ENCODE measurements at places on chromosomes 12 and 14. TPM values are rescaled to one million over a fixed set of nuclear protein-coding genes. Genes with fewer than 3 reads are reported as not detected.

Gene TESPA1
- total RNA-seq, result 11.7 TPM

DNA sequence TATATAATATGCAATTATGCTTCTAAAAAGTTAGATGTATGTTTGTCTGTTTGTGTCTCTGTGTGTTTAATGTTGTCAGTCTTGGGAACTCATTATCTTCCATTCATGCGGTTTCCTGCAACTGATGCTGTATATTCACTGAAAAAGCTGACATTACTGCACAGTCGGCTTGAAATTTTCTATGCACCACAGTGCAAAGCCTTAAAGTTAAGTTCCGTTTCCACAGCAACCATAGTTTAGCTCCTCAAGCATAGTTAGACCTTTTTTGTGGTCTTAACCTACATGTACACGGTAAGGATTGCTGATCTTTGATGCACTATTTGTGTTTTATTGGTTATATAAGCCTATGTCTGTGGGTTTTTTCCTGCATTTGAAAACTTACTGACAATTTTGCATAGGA, 309.4 kb downstream of the KCNC2 start:
- no peak for DNase-seq

- DNase-seq, result no peak
These were observed 235.9 kb downstream of the ERC1 start for GRCh38 chr12:1226951-1227350.

DNA sequence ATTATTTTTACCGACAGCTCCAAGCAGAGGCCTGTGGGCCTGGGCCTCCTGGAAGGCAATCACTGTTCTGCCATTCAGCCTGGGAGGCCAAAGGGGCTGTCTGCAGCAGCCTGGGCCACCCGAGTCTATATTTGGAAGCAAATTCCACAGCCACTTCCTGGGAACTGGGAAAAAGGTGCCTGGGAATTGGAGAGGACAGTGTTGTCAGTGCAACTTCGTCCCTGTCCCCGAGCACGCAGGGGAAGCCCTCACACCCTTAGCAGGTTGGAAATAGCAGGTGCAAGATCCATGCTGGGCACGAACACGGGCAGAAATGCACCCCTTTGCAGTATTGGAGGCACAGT, 9.6 kb upstream of the TBX5 start:
- no peak for DNase-seq

- DNase-seq, result no peak
These were observed 20.0 kb downstream of the KIF5A start for GRCh38 chr12:57569858-57570257.

DNA sequence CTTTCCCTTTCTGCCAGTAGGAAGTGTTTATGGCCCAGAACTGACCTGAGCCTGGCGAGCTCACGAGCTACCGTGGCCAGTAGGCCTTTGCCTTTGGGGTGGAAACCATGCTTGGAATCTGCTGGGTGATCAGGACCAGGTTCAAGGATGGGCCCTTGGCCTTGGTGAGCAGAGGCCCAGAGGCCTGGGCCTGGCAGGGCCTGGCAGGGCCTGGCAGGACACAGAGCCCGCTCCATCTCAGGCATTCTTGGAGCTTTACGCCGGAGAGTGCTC, 184.8 kb upstream of the RTL1 start:
- no peak for DNase-seq

GRCh38 chr12:53489242-53489864, 9.9 kb downstream of the MAP3K12 start:
- no peak for DNase-seq

Gene PIWIL1
- total RNA-seq, result 0.08 TPM

DNA sequence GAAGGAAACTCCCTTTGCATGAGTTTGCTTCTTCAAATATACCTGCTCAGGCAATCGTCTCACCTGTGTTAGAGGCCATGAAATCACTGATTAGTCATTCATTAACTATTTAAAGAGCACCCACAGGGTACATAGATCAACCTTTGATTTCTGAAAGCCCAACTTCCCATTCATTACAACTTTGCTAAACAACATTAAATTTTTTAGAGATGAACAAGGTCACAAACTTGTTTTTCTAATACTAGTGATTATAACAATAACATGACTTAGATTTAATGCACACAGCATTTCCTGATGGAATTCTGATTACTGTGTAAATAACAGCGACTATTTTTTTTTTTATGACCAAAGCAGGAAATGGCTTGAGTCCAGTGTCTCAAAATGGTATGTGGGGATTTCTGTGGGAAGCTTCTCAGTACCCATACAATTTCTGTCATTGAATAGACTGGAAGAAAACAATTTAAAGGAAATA, 5.4 kb upstream of the ERO1A start:
- no peak for DNase-seq

- peak; percentile 7 for DNase-seq
These were observed 1039.9 kb upstream of the USP15 start for GRCh38 chr12:61220337-61220736.

- no peak for DNase-seq
These were observed 13.1 kb downstream of the APPL2 start for GRCh38 chr12:105222726-105223351.

Gene IFNG-AS1
- not detected for total RNA-seq

- no peak for DNase-seq
These were observed 4.4 kb downstream of the ORMDL2 start for GRCh38 chr12:55822228-55822627.

Gene TAS2R42
- not detected for total RNA-seq

DNA sequence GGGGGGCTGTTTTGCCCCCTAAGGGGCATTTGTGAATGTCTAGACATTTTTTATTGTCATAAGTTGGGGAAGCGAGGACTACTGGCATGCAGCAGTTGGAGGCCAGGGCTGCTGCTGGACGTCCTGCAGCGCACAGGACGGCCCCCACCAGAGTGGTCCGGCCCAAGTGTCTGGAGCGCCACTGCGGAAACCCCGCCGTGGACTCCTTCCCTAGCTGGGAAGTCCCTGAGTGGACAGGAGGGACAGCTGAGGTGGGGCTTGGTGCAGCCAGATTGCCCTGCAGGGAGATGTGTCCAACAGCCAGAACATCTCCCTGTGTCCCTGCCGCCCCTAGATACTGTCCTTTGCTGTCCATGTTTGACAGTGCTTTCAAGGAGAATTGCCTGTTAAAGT, 5.5 kb downstream of the CKB start:
- no peak for DNase-seq
